ENCODE measurements at places on chromosomes 11 and 22. TPM values are rescaled to one million over a fixed set of nuclear protein-coding genes. Genes with fewer than 3 reads are reported as not detected.
A peak's percentile ranks its signal among the peaks of the same experiment; 100 is the strongest.

LYVE1 gene
- total RNA-seq: 31.4 TPM

EMID1 gene
- total RNA-seq: 25.9 TPM

TBX10 gene
- total RNA-seq: not detected

FADS1 gene
- 7.0 TPM for total RNA-seq

SOX6 gene
- total RNA-seq: 21.4 TPM

ANO1 gene
- 7.3 TPM for total RNA-seq

NPAT gene
- total RNA-seq: 12.2 TPM

SLC5A4 gene
- total RNA-seq: 0.33 TPM

KCTD14 gene
- 7.6 TPM for total RNA-seq

MRGPRG gene
- total RNA-seq: not detected

IFITM10 gene
- total RNA-seq: not detected

PHF21B gene
- not detected for total RNA-seq

DDTL gene
- total RNA-seq: 0.66 TPM

XRRA1 gene
- 35.3 TPM for total RNA-seq

TMEM86A gene
- total RNA-seq: 5.6 TPM

GRCh38 chr11:39664023-39664422, 1795.4 kb downstream of the LRRC4C start:
- H3K27ac ChIP-seq: no peak overlapping the region
- H3K27me3 ChIP-seq: no peaks in the 10 kb centered on the region
- H3K36me3 ChIP-seq: no peaks in the 10 kb centered on the region
- H3K4me1 ChIP-seq: no peaks in the 10 kb centered on the region

- H3K4me1 ChIP-seq: no peaks in the 10 kb centered on the region
- no peak overlapping the region for H3K27ac ChIP-seq
- no peaks in the 10 kb centered on the region for H3K27me3 ChIP-seq
- H3K4me3 ChIP-seq: no peak overlapping the region
- no peaks in the 10 kb centered on the region for H3K36me3 ChIP-seq
Observed at GRCh38 chr11:33552756-33553155, 147.9 kb downstream of the C11orf91 start.

DNA sequence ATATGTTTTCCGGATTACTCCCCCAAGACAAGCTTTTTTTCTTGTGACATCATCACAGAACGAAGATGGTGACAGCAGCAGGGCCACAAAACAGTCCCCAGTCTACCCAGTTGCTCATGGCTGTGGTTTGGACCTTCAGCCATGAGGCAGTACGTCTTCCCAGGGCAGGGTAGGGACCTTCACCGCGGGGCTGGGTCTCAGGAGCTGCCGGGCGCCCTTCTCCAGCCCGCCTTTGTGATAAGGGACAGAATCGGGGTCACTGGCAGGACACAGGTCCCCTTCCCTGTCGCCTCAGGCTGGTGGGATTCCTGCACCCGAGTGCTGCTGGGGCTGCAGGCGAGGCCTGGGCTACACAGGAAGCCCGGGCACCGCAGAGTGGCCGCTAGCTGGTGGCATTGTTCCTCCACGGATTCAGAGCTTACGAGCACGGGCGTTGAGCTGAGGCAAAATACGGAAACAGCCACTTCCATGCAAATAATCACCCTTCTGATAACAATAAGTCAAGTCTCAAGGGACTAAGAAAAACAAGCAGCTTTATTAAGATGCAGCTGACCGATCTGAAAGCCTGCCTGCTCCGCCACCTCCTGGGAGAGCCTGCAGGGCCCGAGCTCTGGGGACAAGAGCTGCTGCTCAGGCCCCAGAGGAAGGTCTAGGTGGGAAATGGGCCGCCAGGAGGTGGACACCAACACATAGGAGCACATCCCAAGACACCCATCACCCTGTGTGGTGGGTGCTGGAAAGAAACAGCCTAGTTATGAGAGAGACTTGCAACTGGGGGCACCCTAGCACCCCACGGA, 12.3 kb downstream of the TBX1 start:
- no peaks in the 10 kb centered on the region for H3K4me1 ChIP-seq
- H3K27ac ChIP-seq: no peak overlapping the region
- H3K27me3 ChIP-seq: no peaks in the 10 kb centered on the region
- DNase-seq: no peak

GRCh38 chr11:58933661-58934060, 5.6 kb upstream of the GLYATL1 start:
- no peak for DNase-seq
- no peaks in the 10 kb centered on the region for H3K27me3 ChIP-seq
- H3K4me3 ChIP-seq: no peak overlapping the region

DNA sequence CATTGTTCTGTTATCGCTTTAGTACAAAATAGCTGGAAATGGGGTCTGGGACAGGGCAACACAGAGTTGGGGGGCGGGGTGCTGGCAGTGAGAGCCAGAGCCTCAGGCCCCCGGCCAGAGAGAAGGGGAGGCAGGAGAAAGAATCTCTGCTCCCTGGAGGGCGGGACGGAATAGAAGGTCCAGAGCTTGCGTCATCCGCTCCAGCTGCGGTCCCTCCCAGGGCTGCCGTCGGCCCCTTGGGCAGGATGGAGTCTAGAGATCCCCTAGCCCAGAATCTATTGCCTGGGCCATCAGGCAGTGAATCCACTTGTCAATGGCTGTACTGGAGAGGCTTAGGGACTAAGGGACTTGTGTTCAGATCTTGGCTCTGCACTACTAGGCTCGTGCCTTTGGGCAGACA, 5.0 kb downstream of the TP53I11 start:
- H3K4me1 ChIP-seq: peaks cover 51% of the 10 kb centered on the region
- H3K27me3 ChIP-seq: no peaks in the 10 kb centered on the region
- no peak overlapping the region for H3K4me3 ChIP-seq
- no peaks in the 10 kb centered on the region for H3K36me3 ChIP-seq

DNA sequence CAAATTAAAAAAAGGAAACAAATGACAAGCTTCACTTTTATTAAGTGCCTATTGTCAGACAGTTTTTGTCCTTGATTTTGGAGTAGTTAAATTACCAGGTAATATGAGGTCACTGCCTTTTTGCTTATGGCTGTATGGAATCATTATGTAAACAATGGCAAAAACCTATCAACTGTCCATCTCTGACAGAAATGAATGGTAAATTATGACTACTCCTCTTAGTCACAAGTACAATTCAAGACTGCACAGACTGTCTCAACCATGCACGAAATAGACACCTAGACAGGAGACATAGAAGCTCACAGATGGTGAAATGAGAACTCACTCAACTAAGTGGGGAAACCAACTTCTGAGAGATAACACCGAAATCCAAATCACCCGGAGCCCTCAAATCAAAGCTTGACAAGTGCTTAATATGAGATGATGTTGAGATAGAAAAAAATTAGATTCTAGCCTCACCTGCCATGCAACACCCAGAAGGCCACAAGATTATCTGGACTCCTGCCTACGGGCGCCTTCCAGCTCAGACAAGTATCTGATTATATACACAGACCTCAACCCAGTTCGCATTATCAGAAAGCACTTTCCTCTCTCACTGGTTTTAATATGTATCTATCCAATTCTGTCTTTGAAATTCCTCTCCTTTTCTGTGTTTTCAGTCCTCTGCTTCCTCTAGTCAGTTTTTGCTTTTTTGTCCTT, 199.3 kb downstream of the CADM1 start:
- no peak for DNase-seq
- no peaks in the 10 kb centered on the region for H3K36me3 ChIP-seq
- H3K27ac ChIP-seq: no peak overlapping the region
- no peaks in the 10 kb centered on the region for H3K27me3 ChIP-seq
- H3K4me3 ChIP-seq: no peak overlapping the region

DNA sequence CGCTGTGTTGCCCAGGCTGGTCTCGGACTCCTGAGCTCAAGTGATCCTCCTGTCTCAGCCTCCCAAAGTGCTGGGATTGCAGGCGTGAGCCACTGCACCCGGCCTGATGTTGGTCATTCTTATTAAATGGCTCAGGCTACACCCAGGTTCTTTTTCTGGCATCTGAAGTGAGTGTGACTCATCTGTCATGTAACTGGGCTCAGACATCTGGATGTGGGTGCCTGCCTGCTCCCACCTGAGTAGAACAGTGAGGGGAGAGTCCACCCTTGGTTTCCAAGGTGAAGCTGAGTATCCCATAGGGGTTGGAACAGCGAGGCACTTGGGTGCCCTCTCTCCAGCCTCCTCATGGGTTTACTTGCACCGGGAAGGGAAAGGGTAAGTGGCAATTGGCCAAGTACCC, 36.7 kb upstream of the EIF3D start:
- no peaks in the 10 kb centered on the region for H3K36me3 ChIP-seq
- H3K27ac ChIP-seq: no peak overlapping the region
- no peak for DNase-seq
- H3K4me1 ChIP-seq: no peaks in the 10 kb centered on the region
- no peaks in the 10 kb centered on the region for H3K27me3 ChIP-seq
- H3K4me3 ChIP-seq: no peak overlapping the region

DNA sequence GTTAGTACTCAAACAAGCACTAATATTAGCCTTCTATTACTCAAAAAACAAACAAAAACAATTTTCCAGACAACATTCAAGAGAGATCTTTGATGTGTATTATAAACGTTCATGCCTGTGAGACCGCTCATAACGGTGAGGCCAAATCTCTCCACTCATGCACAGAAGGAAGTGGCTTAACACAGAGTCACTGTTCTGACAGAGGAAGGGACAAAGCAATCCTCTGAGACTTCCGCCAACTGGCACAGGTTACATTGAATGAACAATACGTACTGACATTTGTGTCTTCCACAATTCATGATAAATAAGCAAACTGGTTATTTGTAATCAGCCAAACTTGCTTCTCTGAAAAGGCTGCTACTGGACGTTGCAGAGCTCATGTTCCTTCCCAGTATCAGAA, 30.5 kb downstream of the CHKA start:
- no peak for DNase-seq
- peak overlapping the region; percentile 59 for H3K27ac ChIP-seq
- H3K4me3 ChIP-seq: no peak overlapping the region
- H3K4me1 ChIP-seq: peaks cover 48% of the 10 kb centered on the region
- no peaks in the 10 kb centered on the region for H3K27me3 ChIP-seq

- H3K27ac ChIP-seq: no peak overlapping the region
- no peaks in the 10 kb centered on the region for H3K27me3 ChIP-seq
- DNase-seq: no peak
- no peaks in the 10 kb centered on the region for H3K36me3 ChIP-seq
Observed at GRCh38 chr11:123601136-123601535, 53.3 kb downstream of the SCN3B start.

DNA sequence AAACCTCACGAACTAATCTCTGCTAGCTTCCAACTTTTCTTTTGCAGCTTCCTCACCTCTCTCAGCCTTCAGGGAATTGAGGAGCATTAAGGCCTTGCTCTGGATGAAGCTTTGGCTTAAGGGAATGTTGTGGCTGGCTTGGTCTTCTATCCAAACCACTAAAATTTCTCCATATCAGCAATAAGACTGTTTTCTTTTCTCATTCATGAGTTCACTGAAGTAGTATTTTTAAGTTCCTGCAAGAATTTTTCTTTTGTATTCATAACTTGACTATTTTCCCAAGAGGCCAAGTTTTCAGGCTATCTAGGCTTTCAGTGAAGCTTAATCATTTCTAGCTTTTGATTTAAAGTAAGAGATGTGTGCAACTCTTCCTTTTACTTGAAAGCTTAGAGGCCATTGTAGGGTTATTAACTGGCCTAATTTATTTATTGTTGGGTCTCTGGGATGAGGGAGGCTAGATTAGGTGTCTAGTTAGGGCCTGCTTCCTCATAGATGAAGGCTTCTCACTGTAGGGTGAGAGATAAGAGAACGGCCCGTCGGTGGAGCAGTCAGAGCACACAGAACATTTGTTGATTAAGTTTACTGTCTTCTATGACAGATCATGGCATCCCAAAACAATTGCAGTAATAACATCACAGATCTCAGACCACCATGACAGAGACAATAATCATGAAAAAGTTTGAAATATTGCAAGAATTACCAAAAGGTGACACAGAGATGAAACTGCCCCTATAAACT, 33.2 kb downstream of the CSF2RB start:
- H3K36me3 ChIP-seq: no peaks in the 10 kb centered on the region
- no peaks in the 10 kb centered on the region for H3K4me1 ChIP-seq
- no peak for DNase-seq

GRCh38 chr11:26742966-26743365, 21.1 kb upstream of the SLC5A12 start:
- no peaks in the 10 kb centered on the region for H3K27me3 ChIP-seq
- no peaks in the 10 kb centered on the region for H3K36me3 ChIP-seq
- no peak for DNase-seq
- no peaks in the 10 kb centered on the region for H3K4me1 ChIP-seq

GRCh38 chr11:94212898-94213297, 84.3 kb downstream of the PANX1 start:
- DNase-seq: no peak
- H3K4me3 ChIP-seq: no peak overlapping the region
- H3K36me3 ChIP-seq: no peaks in the 10 kb centered on the region
- no peaks in the 10 kb centered on the region for H3K27me3 ChIP-seq
- H3K27ac ChIP-seq: no peak overlapping the region

DNA sequence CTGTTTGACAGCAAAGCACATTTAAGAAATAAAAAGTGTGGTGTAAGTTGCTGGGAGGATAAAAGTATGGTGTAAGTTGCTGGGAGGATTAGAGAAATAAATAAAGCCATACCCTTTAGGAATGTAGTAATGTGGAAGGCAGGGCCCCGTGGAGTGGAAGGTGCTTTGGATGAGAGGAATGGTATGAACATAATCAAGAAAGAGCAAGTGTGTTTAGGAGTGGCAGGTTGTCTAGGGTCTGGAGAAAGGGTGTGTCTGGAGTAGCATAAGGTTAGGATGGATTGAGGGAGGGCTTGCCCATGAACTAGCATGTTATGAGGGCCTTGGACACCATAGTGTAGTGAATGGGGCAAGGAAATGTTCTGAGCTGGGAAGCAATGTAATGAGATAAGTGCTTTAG, 18.1 kb downstream of the MRPL16 start:
- peaks cover 4% of the 10 kb centered on the region for H3K36me3 ChIP-seq
- H3K4me1 ChIP-seq: peaks cover 8% of the 10 kb centered on the region
- H3K27me3 ChIP-seq: no peaks in the 10 kb centered on the region
- H3K4me3 ChIP-seq: no peak overlapping the region
- no peak for DNase-seq

DNA sequence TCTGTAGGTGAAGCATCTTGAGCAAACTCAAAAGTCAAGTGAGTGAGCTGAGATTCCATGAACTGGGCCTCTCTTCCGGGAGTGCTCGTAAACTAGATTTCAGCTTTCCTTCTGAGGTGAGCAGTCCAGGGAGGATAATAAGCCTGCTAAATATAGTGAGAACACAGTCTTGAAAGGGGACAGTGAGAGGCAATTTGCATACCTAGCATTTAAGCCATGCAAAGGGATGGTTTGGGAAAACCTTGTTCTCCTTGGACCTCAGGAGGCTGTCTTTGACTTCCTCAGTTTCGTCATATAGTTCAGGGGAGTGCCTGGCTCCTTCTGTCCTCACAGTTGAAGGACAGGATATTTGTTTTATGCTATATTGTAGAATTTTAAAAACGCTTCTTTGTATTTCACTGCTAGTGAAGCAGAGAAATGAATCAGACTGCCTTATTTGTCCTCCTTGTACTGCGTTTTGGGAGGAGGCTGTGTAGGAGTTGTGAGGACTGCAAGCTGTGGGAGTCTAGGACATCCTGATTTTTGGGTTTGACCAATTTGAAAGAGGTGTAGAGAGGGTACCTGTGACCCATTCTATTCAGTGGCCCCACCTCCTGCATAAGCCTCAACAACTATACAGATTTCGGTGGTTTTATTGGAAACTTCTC, 11.0 kb upstream of the SORL1-AS1 start:
- no peak for DNase-seq
- H3K4me3 ChIP-seq: no peak overlapping the region
- no peaks in the 10 kb centered on the region for H3K36me3 ChIP-seq
- H3K4me1 ChIP-seq: peaks cover 28% of the 10 kb centered on the region
- no peak overlapping the region for H3K27ac ChIP-seq
- no peaks in the 10 kb centered on the region for H3K27me3 ChIP-seq
